ENCODE measurements at places on chromosomes 3 and 15.

DNA sequence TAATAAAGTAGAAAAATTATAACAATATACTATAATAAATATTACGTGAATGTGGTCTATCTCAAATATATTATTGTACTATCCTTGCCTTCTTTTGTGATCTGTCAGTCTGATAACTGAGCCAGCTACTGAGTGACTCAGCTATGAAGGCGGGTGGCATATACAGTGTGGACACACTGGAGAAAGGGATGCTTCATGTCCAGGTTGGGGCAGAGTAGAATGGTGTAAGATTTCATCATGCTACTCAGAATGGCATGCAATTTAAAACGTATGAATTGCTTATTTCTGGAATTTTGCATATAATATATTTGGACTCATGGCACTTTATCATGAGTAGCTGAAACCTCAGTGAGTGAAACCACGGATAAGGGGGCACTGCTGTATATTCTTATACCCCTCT is 172.9 kb upstream of the TBC1D5 start:
- DNase-seq: no peak

- DNase-seq: no peak
These were observed 18.7 kb downstream of the ABTB1 start for GRCh38 chr3:127691489-127691888.

DNA sequence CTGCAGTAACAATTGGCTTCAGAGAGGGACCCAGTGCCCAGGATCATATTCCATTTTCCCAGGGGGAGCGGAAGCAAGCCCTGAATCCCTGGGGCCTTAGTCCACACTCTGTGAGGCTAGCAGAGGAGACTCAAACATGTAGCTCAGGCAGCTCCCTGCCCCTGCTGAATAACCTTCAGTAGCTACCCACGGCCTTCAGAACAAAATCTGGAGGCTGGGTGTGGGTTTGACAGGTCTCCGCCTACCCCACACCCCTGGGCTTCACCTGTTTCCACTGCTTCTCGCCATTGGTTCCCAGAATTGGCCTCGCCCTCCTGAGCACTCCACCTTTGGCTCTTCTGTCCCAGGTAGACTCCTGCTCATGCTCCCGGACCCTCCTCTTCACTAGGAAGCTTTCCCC is 93.6 kb upstream of the ATP2B2 start:
- DNase-seq: no peak

- DNase-seq: no peak
These were observed 78.3 kb downstream of the ZBTB20 start for GRCh38 chr3:115068799-115069198.

DNA sequence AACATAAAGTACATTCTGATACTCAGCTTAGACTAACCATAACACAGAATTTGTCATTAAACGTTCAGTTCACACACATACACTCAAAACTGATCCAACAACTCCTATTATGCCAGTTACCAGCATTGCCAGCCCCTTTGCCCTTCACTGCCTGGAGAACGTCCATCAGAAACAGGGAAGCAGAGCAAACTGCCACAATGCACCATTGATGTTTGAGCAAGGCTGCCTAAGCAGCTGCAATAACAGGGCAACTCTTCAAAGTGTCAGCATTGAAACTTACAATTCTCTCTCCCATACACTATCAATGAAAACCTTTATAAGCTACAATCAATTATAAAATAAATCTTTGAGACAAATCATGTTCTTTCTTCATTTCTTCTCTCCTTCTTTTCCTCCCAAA is 85.1 kb downstream of the ZBTB20 start:
- DNase-seq: peak; percentile 68

DNA sequence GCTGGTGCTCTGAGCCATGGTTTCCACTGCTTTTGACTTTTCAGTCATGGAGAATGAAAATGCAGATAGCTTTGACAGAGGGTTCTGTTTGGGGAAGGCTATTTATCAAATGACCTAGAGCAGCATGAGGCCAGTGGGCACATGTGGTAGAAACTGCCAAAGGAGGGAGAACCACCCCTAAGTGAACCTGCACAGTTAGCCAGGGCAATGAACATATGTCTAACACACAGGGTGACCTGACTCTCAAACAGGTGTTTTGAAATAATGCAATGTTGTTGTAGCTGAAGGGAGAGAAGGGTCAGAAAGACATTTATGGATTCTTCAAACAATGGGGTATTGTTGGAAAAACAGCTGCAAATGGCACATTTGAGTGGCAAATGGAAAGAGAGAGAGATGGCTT is 174.4 kb upstream of the FAM3D start:
- DNase-seq: no peak

GRCh38 chr15:38975282-38975990 is 410.8 kb upstream of the RASGRP1 start:
- no peak for DNase-seq

DNA sequence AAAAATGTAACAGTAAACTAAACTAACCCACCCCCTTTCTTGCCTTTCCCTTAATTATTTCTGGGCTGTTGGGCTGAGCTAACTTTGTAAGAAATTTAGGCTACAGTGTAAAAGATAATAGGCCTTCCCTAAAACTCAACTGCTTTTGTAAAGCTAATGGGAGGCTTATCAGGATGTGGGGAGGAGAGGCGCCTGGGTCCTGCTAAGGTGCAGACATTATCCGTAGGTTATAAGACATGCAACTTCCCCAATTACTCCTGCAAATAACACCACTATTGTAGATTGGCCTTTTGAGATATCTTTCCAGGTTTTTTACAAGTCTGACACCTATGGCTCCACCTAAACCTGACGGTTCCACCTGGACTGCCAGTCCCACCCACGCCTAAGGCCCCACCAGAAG is 88.3 kb downstream of the NPAP1 start:
- no peak for DNase-seq

DNA sequence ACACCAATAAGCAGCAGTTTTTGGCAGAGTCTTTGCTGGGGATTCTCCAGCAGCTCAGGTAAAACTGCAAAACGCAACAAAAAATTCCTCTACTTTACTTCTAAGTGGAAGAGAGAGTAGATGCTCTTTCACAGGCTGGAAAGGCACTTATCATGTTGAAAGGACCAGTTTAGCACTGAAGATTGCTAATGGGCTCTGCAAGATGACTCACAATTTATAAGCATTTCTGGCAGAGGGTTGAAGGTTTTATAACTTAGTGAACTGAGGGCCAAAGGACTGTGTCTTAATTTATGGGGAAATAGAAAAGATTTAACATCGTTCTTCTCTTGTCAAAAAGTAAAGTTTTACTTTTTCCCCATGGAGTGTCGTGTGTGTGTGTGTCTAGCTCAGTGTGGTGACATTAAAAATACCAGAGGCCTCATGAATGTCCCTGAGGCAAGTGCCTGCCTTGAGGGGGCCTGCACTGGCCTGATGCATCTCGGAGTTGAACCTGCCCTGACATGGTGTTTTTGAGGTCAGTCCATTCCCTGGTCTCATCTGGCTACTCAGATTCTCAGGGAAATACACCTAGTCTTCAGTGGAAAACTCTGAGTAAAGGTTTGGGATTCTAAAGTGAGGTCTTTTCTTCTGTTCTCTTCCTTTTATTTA is 1092.0 kb downstream of the NAALADL2 start:
- no peak for DNase-seq

- DNase-seq: no peak
These were observed 16.1 kb downstream of the PAQR9 start for GRCh38 chr3:142947352-142947751.

DNA sequence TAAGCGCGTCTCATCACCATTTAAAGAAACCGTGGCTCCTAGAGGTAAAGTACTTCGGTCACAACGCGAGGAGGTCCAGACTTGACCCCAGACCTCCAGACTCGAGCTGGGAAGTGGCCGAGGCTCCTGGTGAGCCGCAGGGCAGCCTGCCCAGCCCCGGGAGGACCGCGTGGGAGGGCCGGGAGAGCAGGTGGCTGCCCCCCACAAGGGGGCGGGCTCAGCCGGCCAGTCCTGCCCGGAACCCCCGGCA is at the start of gene SLC27A2:
Gene SLC27A2, plus strand, starts transcription at position 228 of the 250 bp plus-strand sequence. CDS start 232 bp downstream, outside the sequence.
- no peak for DNase-seq

GRCh38 chr3:24508423-24508839 is 13.8 kb upstream of the THRB start:
- no peak for DNase-seq

- no peak for DNase-seq
These were observed 12.1 kb upstream of the DCLK3 start for GRCh38 chr3:36776436-36776835.

GRCh38 chr3:21839176-21839575 is 88.2 kb upstream of the ZNF385D start:
- DNase-seq: no peak
